Glutamatergic neuron (in vitro differentiated cells): ENCODE measurements at places on chromosomes 3 and 15. TPM values are rescaled to one million over a fixed set of nuclear protein-coding genes. Genes with fewer than 3 reads are reported as not detected.

- H3K27me3 ChIP-seq = peaks cover 4% of the 10 kb centered on the region
- DNase-seq = no peak
Measured at GRCh38 chr3:122515870-122516269, 1.1 kb upstream of the KPNA1 start.

GRCh38 chr3:52028572-52028971 lies 27.8 kb downstream of the DUSP7 start:
- H3K4me1 ChIP-seq = peaks cover 29% of the 10 kb centered on the region
- no peak overlapping the region for H3K4me3 ChIP-seq
- DNase-seq = no peak
- no peak overlapping the region for H3K27ac ChIP-seq
- H3K27me3 ChIP-seq = peaks cover 24% of the 10 kb centered on the region

- no peaks in the 10 kb centered on the region for H3K36me3 ChIP-seq
- peaks cover 2% of the 10 kb centered on the region for H3K4me1 ChIP-seq
- peaks cover 12% of the 10 kb centered on the region for H3K27me3 ChIP-seq
- no peak overlapping the region for H3K4me3 ChIP-seq
- DNase-seq = no peak
Measured at GRCh38 chr15:73807865-73808264, 54.7 kb upstream of the INSYN1 start.

GRCh38 chr3:172717493-172718088 lies 6.7 kb upstream of the NCEH1 start:
- H3K36me3 ChIP-seq = peaks cover 10% of the 10 kb centered on the region
- no peak for DNase-seq
- no peak overlapping the region for H3K4me3 ChIP-seq
- no peaks in the 10 kb centered on the region for H3K4me1 ChIP-seq
- H3K27me3 ChIP-seq = no peaks in the 10 kb centered on the region

Gene SSUH2
- total RNA-seq = 0.66 TPM

Gene KBTBD8
- 8.6 TPM for total RNA-seq

Gene IL20RB
- total RNA-seq = 1.8 TPM

Gene MUC13
- total RNA-seq = not detected

Gene CD80
- total RNA-seq = not detected
